ENCODE measurements at places on chromosomes 7 and 10.

DNA sequence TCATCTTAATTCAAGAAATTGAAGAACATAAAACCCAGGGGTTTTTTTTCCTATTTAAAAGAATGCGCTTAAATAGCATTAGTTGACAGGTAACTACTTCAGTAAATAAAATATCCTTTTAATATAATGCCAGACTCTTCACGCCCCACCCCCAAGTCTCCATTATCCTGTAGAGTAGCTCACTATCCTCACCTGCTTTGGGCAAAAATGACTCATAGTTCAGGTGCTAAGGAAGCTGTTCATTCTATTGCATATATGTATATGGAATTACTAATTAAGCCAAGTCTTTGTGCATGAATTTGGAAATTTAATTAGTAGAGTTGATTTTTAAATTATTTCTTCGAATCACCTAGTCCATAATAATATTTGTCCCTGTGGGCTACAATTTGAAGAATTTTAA lies 656.8 kb upstream of the ANKRD30A start:
- no peak for DNase-seq

GRCh38 chr10:72254813-72255568 lies 18.7 kb upstream of the DDIT4 start:
- DNase-seq = peak; percentile 93

DNA sequence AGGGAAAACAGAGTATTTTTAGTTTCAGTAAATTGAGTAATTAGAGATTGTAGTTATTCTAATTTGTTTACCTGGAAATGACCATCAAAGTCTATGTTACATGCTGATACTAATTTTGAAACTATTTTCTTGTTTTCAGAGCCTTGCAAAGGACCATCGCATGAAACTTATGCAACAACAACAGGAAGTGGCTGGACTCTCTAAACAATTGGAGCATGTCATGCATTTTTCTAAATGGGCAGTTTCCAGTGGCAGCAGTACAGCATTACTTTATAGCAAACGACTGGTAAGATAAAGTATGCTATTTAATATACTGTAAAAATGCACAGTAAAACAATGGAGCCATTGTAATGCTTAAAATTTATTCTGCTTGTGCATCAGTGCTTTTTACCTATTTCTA lies 78.5 kb downstream of the TRIM24 start:
- peak; percentile 66 for DNase-seq

- no peak for DNase-seq
These were observed 46.9 kb downstream of the GPR141 start for GRCh38 chr7:37730501-37730900.

DNA sequence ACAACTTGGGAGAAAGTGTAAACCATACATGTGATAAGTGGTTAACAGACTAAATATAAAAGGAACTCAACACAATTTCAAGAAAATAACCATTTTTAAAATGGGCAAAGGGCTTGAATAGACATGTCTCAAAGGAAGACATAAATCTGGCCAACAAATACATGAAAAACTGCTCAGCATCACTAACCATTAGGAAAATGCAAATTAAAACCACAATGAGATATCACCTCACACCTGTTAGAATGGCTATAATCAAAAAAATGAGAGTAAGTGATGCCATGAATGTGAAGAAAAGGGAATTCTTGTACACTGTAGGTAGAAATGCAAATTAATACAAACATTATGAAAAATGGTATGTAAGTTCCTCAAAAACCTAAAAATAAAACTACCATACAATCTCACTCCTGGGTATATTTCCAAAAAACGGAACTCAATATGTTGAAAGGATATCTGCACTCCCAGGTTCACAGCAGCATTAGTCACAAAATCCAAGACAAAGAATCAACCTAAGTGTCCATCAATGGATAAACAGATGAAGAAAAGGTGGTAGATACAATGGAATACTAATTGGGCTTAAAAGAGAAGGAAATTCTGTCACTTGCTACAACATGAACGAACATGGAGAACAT lies 5.6 kb downstream of the SNX13 start:
- no peak for DNase-seq

DNA sequence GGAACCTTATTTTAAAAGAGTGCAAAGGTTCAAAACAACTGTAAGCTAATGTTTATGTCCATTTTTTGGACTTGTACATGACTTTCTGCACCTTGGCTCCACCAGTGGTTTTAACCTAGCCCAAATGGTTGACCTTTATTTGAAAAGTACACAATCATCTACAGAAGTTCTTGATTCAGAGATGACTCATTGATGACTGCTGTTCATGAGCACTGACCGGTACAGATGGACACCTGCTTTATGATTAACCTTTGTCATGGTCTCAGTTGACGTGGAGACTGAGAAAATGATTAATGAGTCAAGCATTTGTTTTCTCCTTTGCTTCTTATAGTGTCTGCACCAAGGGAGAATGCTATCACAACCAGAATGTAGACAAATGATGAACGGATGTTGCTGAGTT lies 55.7 kb upstream of the PTER start:
- peak; percentile 5 for DNase-seq

DNA sequence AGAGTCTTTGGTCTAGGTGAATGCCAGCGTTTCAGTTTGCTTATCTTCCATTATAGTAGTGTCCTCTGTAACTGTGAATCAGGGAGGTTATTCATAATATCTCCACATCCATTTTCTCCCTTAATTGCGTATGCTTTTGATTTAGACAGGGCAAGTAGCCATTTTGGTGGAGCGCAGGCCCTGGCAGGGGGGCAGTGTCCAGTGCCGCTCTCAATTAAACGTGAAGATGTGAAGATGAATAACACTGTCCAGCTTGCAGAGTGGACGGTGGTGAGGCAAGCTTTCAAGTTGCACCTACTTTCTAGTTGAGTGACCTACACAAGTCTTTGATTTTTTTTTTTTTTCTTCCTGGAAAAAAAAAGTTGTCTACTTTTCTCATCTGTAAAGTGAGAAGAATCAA lies 4.5 kb downstream of the TSPAN14 start:
- no peak for DNase-seq

- DNase-seq = peak; percentile 46
These were observed 7.2 kb upstream of the NRP1 start for GRCh38 chr10:33341637-33342036.

- DNase-seq = no peak
These were observed 134.0 kb downstream of the GLI3 start for GRCh38 chr7:42103020-42103419.

DNA sequence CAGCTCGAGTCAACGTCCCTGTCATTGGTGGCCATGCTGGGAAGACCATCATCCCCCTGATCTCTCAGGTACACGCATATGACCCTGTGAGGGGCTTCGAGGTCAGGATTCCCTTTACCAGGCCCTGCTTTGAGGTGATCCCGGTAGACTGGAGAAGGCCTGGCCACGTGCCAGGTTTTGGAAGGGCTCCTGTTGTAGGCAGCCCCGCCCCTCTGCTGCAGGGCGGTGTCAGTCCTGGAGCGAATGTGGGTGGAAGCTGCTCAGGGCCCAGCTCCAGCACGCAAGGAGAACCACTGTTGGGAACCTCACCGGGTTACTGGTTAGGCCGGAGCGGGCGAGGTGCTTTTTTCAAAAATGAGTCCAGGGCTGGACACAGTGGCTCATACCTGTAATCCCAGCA lies 15.6 kb downstream of the MDH2 start:
- no peak for DNase-seq

DNA sequence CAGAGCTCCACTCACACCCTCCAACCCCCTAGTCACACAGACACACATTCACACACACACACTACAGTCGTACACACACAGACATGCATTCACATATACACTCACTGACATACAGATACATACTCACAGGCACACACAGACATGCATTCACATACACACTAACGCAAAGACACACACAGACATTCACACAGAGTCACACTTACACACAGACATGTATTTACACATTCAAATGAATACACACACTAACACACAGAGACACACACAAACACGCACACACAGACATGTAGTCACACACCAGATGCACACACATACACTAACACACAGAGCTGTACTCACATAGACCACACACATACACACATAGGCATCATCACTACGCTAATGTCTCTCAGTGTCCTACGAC lies 58.0 kb upstream of the MYL10 start:
- no peak for DNase-seq

DNA sequence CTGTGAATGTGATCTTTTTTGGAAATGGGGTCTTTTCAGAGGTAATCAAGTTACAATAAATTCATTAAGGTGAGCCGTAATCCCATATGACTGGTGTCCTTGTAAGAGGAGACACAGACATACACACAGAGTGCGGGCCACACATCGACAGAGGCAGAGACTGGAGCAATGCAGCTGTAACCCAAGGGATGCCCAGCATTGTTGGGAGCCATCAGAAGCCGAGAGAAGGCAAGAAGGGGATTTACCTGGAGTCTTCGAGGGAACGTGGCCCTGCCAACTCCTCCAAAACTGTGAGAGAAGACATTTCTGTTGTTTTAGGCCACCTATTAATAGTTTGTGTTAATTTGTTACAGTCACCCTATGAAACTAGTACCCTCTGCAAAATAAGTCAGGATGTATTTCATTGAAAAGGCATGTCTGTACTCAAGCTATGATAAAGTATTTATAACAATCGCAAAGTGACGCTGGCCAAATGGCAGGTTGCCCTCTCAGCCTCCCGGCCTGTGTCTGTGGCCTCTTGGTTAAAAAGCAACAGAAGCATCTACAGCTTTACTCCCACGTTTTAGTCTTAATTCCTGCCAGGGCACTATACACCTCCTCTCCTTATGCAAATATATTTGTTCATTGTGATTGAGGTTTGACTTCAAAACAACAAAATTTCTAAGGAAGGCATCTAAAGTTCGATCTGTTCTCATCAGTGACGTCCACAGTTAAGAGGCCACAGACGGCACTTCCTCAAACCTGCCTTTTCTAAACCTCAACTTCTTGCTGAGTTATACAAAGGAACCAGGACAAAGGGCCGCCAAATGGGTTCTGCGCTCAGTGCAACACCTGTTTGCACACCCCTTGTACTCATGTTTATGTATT lies 46.8 kb downstream of the HIPK2 start:
- peak; percentile 87 for DNase-seq

GRCh38 chr7:26470691-26471090 lies 179.0 kb downstream of the SNX10 start:
- DNase-seq = no peak

DNA sequence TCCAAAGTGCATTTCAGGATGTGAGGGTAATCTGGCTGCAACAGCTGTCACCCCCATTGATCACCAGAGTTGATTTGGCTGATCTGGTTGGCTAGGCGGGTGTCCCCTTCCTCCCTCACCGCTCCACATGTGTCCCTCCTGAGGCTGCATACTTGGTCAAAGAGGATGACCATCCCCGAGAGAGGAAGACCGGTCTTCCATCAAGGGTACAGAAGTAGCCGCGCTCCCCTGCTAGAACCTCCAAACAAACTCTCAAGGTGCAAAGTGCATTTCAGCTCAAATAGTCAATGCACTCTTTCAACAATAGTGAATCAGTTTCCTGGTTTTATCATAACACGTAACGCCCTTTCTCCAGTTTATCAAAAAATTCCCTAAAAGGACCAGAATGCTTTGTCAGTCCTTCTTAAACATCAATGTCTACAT lies 44.6 kb downstream of the CARD11 start:
- DNase-seq = no peak

GRCh38 chr10:114087655-114088054 lies 44.0 kb downstream of the ADRB1 start:
- DNase-seq = no peak

DNA sequence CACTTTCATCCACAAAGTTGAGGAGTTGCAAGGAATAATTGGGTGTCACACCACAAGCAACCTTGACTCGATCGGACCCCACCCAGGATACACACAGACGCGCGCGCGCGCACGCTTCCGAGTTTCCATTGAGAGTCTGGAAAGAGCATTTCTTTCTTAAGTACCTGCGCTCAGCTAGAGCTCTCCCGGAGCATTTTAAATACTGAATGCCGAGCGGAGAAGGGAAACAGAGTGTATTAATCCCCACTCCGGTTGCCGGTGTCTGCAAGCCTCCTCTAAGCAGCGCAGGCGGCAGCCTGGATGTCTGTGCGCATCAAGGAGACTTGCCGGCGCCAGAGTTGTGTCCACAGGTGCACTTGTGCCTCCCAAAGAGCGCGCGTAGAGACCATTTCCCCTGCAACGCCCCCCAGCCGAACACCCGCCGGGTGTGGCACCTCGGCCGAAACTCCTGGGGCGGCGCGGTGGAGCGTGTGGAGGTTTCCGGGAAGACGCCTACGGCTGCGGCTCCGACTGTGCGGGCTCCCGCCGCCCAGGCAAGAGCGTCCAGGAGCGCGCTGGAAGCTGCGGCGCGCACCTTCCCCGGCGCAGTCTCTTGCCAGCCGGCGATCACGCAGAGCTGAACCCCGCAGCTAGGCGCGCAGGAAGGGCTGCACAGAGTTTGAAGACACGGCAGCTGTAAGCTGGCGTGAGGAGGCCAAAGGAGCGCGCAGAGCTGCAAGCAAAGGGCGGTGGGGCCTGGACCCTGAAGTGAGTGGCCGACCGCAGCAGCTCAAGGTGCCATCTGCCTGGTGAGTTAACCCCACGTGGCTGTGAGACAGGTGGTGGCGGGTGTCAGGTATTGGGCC lies 1.1 kb upstream of the FEZF1 start:
- DNase-seq = peak; percentile 29

DNA sequence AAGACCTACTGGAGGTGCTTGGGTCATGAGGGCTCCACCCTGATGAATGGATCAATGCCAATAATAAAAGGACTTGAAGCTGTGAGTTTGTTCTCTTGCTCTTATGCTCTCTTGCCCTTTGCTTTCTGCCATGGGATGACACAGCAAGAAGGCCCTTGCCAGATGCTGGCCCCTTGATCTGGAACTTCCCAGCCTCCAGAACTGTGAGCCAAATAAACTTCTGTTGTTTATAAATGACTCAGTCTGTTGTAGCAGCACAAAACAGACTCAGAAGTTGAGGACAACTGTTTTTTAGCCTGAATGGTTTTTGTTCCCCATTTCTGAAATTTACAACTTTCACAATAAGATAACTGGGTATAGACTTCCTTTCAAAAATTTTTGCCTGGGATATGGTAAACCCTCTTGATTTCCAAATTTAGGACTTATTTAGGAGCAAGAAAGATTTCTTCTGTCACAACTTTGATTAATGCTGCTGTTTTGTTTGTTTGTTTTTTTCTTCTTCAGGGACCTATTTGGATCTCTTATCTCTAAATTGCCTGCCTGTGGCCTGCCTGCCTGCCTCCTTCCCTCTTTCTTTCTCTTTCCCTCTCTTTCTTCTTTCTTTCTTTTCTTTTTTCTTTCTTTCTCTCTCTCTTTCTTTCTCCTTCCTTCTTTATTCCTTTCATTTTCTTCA lies 12.1 kb downstream of the ENTPD1 start:
- DNase-seq = peak; percentile 85

DNA sequence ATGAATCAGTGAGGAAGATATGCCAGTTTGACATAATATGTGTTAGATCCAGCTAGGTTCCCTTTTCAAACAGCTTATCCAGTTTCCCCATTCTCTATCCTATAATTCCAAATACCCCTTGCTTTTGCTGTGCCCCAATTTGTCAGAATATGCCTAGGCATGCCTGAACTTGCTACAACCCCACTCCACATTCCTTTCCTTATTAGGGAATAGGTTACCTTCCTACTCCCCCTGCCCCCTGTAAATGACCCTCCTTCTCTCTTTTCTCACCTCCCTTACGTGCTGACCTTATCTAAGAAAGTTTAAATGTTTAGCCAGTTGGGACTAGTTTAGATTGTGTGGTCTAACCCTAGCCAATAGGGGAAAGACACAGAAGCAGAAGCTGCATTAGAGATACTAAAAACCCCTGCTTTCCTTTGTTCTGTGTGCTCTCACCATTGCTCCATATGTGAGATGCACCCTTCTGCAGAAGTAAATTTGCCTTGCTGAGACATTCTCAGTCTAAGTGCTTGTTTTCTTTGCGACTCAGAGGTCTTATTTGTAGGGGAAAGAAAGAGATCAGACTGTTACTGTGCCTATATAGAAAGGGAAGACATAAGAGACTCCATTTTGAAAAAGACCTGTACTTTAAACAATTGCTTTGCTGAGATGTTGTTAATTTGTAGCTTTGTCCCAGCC lies 267.8 kb downstream of the SH2D4B start:
- no peak for DNase-seq
